ENCODE measurements at places on chromosomes 16 and 17.

DNA sequence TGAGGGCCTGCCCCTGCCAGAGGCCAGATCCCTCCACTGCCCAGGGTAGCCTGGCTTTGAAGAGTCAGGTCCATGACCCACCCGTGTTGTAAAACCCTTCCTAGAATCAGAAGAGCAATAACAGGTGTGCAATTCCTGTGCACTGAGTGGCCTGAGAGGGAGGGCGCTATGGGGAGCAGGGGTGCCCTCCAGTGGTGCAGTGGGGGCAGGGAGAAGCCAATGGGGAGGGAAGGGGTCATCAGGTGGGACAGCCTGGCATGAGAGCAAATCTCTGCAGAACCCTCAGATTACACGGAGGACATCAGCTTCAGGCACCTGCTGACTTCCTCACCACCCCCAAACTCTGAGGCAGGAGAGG lies 72.9 kb upstream of the ZNF469 start:
- DNase-seq = no peak

GRCh38 chr16:85162478-85163277 lies 50.4 kb upstream of the CIBAR2 start:
- no peak for DNase-seq

DNA sequence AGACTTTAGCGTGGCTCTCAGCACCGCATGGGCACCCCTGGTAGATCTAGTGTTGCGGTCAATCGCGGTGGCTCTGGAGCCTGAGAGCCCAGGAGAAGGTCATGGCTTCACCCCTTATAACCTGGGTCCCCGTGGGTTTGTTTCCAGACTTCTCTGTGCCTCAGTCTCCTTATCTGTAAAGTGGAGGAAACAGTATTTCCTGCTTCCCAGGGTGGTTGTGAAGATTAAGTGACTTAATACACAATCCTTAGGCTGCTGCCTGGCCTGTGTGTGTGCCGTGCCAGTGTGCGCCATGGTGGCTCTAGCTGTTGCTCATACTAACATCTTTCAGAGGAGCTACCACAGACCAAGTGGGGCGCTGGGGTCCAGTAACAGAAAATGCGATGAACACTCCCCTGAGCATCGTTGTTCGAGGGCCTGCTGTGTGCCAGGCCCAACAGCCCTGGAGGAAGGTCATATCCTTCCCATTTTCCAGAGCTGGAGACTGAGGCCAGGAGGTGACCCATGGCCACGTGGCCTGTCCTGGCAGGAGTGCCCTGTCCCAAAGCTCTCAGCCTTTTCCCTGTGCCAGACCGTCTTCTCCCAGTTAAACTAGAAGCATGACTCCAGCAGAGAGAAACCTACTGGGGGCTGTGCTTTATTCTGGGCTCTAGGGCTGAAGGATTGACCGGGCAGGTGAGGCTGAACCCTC lies 70.1 kb downstream of the CMIP start:
- DNase-seq = no peak

- no peak for DNase-seq
Measured at GRCh38 chr16:47506800-47507199, 45.7 kb downstream of the PHKB start.

DNA sequence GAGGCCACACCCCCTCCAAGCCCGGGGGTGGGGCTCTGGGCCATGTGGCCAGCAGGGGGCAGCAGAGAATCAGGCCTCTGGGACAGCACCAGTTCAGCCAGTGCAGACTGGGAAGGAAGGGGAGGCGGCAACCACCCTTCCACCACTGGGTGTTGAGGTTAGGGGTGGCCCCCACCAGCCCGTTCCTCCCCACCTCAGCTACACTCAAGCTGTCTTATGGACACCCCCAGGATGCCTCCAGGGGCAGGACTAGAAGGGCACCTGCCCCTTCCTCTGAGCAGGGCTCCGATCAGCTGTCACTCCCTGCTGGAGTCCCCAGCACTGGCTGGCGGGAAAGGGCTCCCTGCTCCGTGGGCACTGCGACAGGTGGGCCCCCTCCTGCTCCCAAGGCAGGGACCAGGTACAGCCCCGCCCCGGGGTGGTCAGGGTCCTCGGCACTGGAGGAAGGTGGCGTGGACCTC lies 21.8 kb downstream of the KATNB1 start:
- peak; percentile 93 for DNase-seq

DNA sequence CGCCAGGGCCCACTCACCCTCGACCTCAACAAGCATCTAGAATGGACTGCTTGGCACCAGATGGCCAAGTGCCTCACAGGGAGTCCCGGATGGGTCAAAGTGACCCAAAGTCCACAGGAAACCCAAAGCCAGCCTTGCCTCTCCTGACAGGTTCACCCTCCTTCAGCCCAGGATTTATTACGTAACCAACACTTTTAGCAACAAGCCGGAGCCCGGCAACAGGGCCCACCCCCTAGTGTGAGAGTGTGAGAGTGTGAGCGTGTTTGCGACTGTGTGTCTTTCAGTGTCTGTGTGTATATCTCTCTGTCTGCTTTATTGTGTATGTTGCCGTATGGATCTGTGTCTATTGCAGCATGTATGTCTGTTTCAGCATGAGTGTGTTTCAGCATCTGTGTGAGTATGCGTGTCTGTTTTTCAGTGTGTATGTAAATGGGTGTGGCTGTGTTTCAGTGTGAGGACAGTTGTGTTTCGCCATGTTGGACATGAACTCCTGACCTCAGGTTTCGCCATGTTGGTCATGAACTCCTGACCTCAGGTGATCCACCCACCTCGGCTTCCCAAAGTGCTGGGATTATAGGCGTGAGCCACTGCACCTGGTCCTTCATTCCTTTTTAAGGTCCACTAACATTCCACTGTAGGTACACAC lies 13.7 kb upstream of the PEMT start:
- no peak for DNase-seq

DNA sequence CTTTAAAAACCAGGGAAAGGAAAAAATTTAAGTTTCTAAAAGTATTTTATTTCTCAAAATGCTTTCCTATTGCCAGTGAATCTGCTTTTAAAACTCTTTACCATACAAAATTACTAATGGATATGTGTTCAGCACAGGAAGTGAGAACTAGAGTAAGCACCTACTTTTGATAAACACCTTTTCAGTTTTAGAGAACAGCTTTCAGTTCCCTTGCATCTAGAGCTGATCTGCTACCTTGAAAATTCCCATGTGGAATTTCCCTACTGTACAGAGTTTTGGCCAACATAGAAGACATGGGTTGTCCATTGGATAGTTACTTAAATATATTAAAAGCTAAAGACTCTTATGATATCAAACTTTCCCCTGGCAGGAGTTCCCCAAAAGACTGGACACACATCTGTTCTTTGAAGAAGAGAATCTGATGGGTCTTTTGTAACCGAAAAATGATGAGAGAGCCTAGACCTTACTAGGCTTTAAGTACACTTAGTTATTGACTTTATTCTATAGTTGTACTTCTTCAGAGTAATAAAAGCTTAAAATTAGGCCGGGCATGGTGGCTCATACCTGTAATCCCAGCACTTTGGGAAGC lies 112.1 kb upstream of the CNTNAP4 start:
- DNase-seq = no peak

DNA sequence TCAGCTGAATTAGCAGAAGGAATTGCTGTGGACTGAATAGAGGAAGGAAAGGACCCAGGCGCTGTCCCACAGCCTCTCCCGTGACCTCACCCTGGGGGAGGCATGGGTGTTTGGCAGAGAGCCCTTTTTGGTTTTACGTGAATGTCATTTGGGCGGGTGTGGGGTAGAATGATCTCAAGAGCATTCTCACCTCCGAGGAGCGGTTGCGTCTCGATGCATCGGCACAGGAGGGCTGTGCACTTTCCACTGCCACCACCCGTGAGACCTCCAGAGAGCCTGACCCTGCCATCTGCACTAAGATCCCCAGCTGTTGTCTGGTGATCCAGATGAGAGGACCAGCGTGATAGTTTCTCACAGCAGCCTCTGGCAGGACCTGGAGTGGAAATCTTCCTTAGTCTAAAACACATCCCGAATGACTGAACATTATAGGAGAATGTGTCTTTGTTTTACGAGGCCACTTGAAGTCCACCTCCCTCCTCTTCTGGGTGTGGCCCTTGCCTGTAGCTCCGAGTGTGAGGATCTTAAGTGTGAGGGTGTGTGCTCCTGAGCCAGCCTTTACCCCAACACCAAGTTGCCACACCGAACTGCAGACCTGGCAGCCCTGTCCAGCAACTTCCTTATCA lies 29.3 kb downstream of the FOXK2 start:
- DNase-seq = no peak

DNA sequence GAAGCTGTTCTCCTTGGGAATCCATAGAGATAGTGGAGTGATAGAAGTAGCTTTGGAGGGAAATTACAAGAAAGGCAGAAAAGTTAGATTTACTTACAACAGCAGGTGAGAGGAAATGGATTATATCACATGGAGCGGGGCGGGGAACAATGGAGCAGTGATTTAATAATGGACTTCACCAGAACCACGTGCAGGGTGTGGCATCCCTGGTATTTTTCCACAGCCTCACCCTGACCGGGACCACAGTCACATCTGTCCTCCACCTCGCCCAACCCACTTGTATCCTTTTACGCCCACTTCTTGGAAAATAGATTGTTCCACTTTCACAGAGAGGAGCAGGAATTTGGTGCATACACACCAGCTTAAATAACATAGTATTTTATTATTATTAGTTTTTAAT lies 15.9 kb upstream of the CYB5B start:
- DNase-seq = no peak

DNA sequence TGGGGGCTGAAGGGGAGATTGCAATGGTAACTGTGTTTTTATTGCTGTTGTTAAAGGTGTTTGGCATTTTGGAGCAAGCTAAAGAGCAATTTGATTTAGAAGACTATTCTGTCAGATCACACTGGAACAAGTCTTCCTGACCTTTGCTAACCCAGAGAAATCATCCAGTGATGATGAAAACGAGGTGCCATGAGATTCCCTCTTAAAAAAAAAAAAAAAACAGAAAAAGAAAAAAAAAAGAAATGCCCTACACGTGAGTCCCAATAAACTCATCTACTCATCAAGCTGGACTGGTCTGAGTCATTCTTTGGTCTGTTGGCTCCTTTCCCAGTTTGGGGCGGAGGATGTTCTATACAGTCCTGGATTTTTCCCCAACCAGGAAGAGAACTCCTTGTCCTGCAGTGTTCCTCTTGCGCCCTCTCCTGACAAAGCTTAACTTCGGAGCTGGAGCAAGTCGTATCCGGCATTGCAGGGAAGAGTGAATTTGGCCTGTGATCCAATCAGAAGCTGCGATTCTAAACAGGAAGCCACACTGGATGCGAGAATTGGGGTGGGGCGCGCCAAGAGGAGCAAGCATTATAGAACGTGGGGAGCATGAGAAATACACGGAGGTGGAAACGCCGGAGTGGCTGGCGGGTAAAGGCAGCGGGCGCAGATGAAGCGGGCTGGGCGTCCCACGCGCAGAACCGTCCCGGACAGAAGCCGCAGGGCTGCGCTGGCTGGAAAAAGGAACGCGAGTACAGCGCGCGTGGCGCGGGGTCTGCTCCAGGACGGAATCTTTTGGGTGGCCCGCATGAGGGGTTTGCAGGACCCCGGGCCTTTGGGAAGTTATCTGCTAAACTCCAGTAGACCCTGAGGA lies 22.4 kb upstream of the CRYM start:
- no peak for DNase-seq

GRCh38 chr16:67445913-67446907 lies 15.3 kb downstream of the HSD11B2 start:
- no peak for DNase-seq

GRCh38 chr17:51692917-51693316 lies 432.6 kb downstream of the UTP18 start:
- DNase-seq = no peak

DNA sequence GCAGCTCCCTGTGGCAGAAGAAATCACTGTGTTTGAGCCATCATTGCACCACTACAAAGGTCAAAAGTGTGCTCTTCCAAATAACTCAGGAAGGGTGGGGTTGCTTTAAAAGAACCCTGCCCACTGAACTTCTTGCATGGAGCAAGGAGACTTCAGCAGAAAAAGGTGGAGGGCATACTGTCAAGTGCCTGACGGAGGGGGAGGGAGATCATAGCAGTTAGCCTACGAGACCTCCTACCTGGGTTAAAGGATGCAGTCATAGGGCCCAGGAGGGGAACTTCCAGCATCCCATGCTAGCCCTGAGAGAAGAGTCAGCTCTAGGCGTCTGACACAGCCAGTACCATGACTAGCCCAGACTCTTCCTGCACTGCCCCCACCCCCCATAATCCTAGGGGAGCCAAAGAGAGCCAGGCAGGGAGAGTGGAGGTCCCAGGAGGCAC lies 45.3 kb upstream of the MSI2 start:
- no peak for DNase-seq

- no peak for DNase-seq
Measured at GRCh38 chr16:24116046-24116776, 139.9 kb upstream of the CACNG3 start.

GRCh38 chr16:67245674-67246080 lies 1.6 kb downstream of the FHOD1 start:
- DNase-seq = no peak

DNA sequence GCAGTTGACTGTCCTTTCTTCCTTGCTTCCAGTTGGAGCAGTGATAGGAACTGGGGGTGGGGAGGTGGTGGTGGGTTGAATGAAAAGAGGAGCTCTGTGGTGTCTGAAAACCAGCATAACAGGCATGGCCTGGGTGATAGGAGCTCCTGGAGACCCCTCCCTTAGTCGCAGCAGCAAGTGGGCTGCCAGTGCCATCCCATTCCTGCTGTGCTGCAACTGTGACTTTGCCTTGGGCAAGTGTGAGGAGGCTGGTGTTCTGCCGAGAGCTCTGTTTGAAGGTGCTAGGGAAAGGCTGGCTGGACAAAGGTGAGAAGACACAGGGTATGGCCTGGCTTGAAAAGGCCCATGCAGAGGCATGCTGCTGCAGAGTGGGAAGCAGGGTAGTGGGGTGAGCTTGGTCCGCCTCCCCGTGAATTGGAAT lies 2.7 kb upstream of the CDK5R1 start:
- DNase-seq = no peak

DNA sequence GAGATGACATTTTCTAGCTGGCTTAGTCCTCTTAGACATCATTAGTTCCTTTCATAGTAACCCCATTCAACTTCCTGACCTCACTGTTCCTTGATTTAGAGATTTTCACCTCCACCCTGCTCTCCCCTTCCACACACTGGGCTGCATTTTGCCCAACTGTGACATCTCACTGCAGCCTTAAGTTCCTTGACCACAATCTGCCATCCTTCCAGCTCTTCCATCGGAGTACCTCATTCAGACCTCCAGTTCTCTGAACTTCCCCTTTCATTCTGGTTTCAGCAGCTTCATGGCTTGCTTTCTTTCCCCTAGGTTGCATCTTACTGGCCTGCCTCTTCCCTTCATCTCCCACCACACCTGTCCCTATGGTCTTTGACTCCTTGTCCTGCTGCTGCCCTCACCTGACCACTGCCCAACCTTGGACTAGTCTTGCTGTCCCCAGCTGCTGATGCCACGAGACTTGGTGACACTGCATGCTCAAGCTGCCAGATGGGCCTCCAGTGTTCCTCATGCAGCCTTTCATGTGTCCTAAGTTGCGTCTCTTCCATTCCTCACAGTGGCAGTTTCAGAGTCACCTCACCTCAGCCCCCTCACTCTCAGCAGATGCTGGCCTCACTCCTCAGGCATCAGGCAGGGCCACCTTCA lies 40.8 kb downstream of the NUP88 start:
- DNase-seq = no peak

GRCh38 chr17:35141681-35142466 lies at the start of gene NLE1:
TSS of gene NLE1 (minus strand) at chr17:35142303. CDS start at chr17:35142275, 28 bp downstream.
- peak; percentile 68 for DNase-seq
